Urinary bladder (tissue), 4 donors: ENCODE measurements at places on chromosomes 12 and 14.

DNA sequence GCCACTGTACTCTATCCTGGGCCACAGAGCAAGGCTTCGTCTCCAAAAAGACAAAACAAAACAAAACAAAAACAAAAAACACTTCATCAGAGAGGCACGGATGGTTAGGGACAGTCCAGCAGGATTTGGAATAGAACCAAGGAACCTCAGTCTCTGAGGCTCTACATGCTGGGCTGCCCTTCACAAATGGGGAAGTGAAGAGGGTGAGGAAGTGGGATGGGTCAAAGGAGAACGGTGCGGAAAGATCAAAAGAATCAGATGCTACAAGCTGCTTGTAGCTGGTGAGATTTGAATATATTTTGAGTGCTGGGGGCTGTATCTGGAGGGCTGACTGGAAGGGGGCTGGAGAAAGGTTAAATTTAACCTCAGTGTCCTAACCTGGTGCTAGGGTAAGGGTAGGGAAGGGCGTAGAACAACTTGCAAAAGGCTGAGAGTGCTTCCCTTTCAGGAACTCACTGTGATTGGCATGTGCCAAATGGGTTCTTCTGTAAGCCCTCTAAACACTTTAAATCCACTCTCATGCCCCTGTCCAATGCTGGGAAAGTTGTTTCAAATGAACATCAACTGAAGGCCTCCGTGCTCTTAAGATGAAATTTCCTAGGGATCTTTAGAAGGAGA lies 4.6 kb downstream of the FOXJ2 start:
- DNase-seq, result no peak

- no peak for DNase-seq
Observed at GRCh38 chr12:3951380-3952135, 78.4 kb upstream of the PARP11 start.

- DNase-seq, result no peak
Observed at GRCh38 chr12:92342574-92342973, 196.9 kb upstream of the BTG1 start.

DNA sequence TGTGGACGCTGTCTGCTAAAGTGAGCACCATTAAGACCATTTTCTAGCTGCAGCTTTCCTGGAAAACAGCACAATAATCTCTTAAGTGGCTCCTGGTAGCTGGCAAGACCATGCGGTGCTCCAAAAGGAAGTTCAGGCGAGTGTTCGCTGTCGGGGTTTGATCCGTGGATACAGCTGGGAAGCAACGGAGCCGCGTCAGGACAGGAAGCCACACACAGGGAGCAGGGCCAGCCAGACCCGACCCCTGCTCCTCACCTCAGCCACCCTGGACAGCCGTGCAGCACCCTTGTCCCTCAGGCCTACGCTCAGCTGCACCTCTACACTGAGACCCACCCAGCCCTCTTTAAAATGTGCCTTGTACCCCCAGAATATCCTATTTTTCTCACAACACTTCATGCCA lies 19.4 kb downstream of the ZFYVE21 start:
- no peak for DNase-seq

DNA sequence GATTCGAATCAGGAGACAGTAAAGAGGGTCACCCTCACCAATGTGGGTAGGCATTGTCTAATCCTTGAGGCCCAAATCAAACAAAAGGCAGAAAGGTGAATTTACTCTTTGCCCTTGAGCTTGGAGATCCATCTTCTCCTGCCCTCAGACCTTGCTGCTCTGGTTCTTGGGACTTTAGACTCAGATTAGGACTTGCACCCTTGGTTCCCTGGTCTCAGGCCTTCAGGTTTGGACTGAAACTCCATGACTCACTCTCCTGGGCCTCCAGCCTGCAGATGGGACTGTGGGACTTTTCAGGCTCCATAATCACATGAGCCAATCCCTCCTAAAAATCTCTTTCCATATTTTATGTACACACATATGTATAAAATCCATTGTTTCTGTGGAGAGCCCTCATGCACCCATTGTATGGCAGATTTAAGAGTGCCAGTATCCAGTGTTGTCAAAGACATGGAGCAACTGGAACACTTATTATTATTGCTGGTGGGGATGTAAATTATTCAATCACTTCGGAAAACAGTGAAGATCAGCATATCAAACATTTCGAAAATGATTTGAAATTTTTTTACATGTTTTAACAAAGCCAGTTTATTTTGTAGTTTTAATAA lies 48.7 kb downstream of the EID3 start:
- no peak for DNase-seq

GRCh38 chr14:98548071-98548686 lies 723.8 kb downstream of the BCL11B start:
- no peak for DNase-seq

DNA sequence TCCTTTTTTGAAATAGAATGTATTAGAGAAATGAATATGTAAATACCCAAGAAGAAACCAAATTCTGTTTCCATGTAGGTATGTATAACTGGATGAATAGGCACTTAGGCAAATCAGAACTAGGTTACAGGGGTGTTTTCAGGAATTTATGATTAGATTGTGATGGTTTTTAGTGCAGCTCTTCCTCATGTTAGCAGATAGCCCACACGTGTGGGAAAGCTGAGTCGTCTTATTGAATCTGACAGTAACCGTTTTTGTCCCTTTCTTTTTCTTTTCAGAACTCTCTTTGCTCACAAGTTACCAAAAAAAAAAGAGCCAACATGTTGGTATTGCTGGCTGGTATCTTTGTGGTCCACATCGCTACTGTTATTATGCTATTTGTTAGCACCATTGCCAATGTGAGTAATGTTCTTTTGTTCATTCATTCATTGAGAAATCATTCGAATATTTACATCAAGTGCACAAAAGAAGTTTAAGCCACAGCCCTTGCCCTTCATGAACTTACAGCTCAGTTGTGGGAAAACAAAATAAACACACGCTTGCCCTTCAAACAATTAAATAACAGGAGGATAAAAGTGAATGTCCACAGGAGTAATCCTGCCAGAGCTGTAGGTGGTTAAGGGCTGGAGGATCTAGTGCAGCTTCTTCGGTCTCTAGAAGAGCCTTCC lies 14.8 kb downstream of the EMP1 start:
- DNase-seq, result no peak

- no peak for DNase-seq
Observed at GRCh38 chr12:53603196-53603595, 23.0 kb downstream of the ATF7 start.

DNA sequence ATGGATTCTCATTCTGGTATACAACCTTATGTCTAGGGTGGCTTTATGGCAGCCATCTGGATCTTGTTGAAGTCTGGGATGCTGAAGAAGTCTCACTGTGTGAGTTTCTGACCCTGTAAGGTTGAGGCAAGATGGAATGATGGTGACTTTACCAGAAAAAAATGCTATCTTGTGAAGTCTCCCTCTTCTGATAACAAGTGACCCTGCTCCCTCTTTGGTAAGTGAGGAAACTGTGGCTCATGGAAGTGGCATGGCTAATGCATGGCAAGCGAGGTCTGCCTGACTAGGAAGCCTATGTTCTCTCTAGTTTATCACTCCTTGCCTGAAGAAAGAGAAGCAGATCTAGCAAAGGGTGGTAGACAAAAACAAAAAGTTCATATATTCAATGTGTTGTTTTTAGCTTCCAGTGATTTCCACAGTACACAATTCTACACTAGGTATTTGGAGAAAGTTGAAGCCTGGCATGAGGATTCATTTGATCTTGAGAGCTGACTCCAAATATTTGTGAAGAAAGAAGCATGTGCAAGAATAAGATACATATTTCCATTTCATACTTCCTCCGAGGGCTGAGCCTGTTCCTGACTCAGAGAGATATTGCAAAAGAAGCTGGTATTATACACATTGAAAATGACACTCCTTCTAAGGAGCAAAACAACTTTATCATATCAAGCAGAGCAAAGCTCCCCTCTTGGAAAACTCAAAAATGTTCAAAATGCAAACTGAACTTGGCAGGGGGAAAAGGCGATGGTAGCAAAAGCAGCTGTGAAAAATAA lies 63.6 kb downstream of the HELB start:
- DNase-seq, result no peak

GRCh38 chr12:121992059-121992879 lies 29.4 kb upstream of the BCL7A start:
- DNase-seq, result no peak

- no peak for DNase-seq
Observed at GRCh38 chr12:12715128-12715458, 2.1 kb upstream of the CDKN1B start.

DNA sequence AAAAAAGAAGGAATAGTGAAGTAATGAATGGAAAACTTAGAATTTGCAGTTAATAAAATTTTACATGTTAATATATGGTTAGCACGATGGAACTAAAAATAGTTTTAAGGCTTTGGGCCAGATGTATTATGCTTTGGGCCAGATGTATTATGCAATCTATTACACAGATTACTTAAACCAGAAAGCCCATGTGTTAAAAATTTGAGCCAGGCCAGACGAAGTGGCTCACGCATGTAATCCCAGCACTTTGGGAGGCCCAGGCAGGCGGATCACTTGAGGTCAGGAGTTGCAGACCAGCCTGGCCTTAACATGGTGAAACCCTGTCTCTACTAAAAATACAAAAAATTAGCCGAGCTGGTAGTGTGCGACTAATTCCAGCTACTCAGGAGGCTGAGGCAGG lies 17.2 kb downstream of the IFT81 start:
- no peak for DNase-seq

DNA sequence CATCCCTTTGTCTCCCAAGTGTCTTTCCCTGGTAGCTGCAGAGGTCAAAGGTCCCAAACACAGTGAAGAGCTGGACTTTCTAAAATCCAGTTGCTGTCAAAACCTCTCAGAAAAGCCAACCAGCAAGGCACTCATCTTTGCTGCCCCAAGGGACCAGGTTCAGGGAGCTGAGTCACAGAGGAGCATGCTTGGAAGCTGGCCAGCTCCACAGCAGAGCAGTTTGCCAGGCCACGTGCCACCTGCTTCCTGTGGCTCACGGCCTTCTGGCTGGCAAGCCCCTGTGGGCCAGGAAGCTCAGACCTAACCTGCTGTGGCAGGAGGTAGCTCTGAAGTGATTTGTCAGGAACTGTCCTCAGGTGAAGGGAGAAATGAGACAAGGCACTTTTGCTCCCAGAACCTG lies 3.6 kb downstream of the ISCU start:
- DNase-seq, result no peak

- no peak for DNase-seq
Observed at GRCh38 chr14:68282479-68283377, 463.1 kb downstream of the RAD51B start.

DNA sequence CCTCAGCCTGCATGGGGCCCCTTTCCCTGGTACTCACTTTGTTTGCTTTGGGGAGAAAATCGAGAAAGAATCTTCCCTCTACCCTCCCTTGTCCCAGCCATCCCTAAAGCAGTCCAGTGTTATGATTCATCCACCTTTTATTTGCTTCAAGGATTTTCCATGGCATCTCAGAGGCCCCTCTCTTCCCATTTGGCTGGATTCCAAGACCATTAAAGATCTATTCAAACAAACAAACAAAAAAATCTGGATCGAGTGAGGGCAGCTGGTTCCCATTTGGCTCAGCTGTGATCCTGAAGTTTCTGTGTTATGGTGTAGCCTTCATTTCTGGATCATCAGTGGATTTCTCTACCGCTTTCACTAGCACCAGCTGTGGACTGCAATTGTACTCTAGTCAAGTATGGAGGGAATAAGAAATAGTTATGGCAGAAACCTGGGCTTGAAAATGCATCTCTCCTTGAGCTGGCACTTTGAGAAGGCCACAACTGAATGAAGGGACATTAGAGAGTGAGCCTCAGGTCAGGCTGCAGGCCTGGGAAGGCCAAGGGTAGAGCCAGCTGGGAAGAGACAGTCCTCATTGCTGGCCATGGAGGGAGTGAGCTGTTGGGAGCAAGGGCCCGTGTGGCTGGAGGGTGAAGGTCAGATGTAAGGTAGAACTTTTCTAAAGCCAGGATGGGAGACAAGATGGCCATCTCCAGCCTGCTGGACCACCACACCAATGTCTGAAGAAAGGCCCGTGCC lies 13.7 kb downstream of the KRT71 start:
- peak; percentile 47 for DNase-seq

GRCh38 chr12:48988030-48988649 lies 10.0 kb downstream of the WNT1 start:
- DNase-seq, result no peak

GRCh38 chr12:92121826-92122225 lies 23.8 kb downstream of the BTG1 start:
- DNase-seq, result no peak

DNA sequence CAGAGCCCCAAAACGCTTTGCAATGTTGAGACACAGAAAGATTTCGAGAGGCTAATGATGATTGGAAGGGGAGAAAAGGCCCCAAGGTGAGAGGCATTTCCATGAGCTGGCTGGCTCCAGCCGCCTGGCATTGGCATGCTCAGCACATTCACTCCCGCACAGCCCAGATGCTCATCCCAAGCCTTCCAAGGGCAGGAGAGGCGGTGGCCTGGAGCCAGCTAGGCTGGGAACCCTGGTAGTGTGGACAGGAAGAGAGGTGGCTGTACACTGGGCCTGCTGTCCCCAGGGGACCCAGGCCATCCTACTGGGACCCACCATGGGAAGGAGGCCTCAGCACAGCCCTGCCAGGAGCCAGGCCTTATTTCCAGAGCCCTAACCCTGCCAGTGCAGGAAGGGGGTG lies 72.2 kb downstream of the SPTB start:
- no peak for DNase-seq

- DNase-seq, result no peak
Observed at GRCh38 chr12:51075390-51075789, 8.0 kb downstream of the CSRNP2 start.

GRCh38 chr12:83434600-83434999 lies 747.9 kb downstream of the TMTC2 start:
- DNase-seq, result no peak

DNA sequence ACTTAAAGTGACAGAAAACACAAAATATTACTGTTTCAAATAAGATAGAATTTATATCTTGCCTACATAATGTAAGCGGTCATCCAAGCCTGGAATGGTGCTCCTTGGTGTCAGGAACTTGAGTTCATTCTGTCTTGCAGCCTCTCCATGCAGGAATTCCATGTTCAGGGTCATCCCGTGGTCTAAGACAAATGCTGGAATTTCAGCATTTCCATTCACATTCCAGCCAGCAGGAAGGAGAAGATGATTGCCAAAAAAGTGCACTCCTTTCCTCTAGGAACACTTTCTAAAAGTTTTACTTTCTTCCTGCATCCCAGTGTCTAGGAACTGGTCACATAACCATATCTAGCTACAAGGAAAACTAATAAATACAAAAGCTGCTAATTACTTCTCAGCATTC lies 106.3 kb downstream of the PTPRO start:
- DNase-seq, result no peak

GRCh38 chr14:34362641-34363251 lies 99.3 kb downstream of the SPTSSA start:
- DNase-seq, result no peak
